GM18507 (cell line): ENCODE measurements at places on chromosomes 5 and 9.

DNA sequence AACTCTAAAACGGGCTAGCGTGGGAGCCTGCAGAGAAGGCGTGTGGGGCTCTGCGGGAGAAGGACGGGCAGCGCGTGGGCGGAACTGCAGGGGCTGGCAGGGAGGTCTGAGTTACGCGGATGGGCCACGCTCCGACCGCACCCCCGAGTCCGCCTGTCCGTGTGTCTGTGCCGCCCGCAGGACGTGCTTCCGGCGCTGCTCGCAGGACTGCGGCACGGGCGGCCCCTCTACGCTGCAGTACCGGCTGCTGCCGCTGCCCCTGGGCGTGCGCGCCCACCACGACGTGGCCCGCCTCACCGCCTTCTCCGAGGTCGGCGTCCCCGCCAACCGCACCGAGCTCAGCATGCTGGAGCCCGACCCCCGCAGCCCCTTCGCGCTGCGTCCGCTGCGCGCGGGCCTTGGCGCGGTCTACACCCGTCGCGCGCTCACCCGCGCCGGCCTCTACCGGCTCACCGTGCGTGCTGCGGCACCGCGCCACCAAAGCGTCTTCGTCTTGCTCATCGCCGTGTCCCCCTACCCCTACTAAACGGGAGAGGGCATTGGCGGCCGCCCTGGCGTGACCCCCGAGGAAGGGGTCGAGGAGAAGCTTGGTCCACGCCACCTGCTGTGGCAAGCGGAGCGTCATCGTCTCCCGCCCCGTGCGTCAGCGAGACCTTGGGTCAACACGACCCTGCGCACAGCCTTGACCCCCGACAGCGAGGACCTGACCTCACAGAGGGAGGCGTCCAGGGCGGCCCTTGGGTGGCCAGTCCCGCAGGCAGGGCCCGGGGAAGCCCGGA lies 11.4 kb upstream of the ASS1 start:
- DNase-seq = no peak

DNA sequence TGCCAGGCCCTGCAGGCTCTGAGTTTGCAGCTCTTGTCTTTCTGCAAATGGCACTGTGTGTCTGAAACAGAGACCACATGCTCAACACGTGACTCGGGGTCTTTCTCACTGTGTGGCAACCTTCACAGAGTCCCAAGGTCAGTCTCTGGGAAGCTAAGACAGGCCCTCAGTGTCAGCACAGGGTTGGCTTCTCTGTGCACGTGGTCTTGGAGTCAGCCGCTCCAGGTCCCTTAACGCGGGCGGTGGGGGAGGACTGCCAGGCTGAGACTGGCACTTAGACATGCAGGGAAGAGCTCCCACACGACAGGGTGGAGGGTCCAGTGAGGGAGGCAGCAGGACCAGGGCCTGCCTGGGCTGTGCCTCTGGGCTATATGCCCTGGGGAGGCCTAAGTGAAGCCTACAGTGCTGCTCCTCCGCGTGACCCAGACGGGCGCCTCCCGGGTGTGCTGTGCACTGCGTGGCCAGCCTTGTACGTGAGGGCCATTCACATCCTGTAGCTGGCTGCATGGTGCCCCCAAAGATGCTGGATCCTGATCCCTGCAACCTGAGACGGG lies 76.8 kb downstream of the ADAMTS2 start:
- no peak for DNase-seq

DNA sequence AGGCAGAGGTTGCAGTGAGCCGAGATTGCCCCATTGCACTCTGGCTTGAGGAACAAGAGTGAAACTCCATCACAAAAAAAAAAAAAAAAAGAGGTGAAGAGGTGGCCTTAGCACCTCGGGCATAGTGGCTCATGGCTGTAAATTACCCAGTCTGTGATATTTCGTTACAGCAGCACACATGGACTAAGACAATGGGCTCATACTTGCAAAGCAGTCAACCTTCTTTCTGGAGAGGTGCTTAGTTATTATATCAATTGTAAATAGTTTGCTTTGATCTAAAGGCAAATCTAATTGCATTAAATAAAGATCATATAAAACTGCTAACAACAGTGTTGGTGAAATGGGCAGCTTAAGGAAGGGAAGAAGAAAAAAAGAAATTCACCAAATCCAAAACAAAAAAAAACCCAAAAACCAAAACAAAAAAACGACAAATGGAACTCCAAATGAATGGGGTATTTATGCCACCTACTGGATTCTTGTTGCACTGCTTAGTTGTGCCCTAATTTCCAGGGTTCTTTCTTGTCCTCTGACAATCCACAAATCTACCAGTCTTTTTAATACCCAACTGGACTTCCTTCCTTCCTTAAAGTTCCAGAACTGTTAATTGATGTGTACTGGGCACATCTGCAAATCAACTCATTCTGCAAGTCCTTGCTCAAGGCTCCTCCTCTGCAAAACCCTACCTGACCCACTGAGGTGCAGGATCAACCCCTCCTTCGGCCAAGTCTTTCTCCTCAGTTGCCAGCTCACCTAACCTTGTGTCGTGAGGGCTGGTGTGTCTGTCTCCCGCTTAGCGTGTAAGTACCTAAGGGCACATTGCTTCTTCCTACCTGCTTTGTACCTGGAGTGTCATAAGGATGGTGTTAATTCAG lies 35.0 kb upstream of the DMRT1 start:
- no peak for DNase-seq

GRCh38 chr9:72982146-72982799 lies 29.4 kb upstream of the ALDH1A1 start:
- DNase-seq = no peak

GRCh38 chr5:36150676-36151433 lies 832 bp downstream of the LMBRD2 start:
- DNase-seq = no peak

- DNase-seq = no peak
Measured at GRCh38 chr5:145562931-145563330, 272.2 kb downstream of the PRELID2 start.
